ENCODE measurements at places on chromosomes 1 and 21.
A peak's percentile ranks its signal among the peaks of the same experiment; 100 is the strongest.

DNA sequence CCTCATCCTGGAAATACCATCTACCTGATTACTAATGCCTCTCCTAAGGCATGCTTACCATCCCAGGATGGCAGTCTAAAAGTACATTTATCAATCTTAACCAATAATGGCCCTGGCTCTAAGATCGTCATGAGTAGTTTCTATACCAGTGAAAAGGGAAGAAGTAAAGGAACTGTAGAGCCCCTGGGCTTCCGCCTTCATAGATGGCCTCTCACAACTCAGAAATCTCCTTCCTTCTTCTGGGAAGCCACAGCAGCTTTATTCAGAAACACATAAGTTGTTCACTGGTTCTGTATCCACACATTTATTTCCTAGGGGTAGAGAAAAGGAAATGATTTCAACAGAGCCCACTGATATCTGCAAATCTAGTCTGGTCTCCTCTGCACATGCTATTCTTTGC, 41.0 kb upstream of the CD5L start:
- no peak for DNase-seq

GRCh38 chr1:32612189-32612881, 38.0 kb downstream of the ZBTB8OS start:
- DNase-seq = peak; percentile 4

DNA sequence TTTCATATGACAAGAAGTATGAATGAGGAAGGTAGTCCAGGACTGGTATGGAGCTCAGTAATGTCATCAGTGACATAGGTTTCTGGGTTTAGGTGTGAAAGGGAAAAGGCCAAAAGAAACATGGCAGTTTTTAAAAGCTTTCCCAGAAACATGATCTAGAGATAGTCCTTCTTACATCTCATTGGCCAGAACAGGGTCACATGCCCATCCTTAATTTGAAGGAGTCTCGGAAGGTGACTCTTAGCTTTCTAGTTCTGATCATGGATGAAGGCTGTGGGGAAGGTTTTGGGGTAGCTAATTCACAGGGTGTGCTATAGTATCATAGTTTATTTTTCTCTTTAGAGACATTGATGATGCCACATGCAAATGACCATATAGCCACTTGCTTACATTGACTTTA, 55.3 kb downstream of the RPS6KC1 start:
- DNase-seq = no peak

GRCh38 chr1:158984386-158984785, 25.3 kb upstream of the IFI16 start:
- no peak for DNase-seq

GRCh38 chr1:164610538-164611222, 51.7 kb downstream of the PBX1 start:
- no peak for DNase-seq

GRCh38 chr1:156406251-156406650, 37.2 kb downstream of the RHBG start:
- no peak for DNase-seq

DNA sequence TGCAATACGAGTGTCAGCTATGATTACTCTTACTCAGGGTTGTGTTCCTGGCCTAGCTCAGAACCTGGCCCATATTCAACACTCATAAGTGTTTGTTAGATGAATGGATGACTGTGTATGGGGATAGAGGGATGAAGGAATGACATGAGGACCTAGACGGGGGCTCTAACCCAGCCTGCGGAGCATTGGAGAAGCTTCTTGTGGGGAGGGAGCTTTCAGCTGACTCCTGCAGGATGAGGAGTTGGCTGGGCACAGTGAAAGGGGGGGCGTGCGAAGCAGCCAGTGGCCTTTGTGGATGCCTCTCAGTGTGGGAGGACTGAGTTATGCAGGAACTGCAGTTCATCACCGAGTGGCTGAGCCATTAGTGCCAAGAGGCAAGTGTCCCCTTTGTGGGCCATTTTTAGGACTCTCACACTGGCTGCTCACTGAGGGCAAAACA, 1.2 kb upstream of the EXTL1 start:
- DNase-seq = no peak

GRCh38 chr1:165508291-165508690, 35.5 kb upstream of the LRRC52 start:
- DNase-seq = no peak

DNA sequence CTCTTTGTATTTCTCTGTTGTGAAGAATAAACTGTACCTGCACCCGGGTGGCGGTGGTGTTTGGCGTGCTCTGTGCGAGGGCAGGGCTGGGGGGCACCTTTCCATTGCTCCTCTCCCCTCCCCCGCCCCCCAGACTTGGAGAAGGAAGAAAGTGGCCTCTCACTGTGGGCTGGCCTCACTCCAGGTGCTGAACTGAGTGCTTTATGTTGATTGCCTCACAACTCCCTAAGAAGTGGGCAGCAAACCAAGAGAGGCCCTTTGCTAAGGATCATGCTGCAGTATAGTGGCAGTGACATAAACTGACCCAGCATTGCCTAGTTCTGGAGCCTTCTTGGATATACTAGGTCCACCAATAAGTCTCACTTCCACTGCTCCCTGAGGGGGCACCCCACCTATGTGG, 20.2 kb downstream of the A3GALT2 start:
- DNase-seq = peak; percentile 57

DNA sequence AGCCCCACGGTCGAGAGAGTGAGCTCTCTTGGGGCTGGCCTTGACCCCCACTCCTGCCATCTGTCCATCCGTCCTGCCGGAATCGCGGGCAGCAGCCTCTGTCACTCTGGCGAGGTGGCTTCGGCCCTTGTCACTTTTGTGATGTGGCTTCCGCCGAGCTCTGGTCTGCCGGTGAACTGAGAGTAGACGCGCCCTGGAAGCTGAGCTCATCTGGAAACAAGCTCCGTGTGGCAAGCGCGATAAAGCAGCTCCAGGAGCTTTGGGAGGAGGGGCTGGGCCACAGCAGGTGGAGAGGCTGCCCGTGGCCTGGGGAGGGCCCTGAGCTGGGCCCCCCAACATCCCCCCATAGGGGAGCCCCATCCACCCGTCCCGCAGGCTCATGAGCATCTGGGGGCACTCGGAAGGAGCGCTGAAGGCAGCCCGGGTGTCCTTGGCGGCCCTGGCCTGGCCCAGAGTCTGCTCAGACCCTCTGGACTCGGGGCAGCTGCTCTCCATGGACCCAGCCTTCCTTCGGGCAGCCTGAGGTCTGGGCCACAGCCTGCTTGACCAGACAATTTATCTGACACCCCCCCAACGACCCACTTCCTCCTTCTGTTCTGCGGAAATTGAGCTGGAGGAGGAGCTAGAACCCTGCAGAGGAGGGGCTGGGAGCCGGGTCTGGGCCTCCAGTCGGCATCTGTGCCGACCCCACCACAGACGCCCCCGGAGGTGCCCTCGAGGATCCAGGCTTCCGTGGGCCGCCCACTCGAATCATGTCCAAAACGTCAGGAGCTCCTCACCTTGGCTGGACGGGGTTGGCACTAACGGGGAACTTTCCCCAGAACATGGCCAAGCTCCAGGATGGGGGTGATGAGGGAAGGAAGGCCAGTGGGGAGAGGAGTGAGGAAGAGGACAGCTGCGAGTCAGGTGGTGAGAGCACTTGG, 59.1 kb downstream of the SLC19A1 start:
- DNase-seq = no peak

GRCh38 chr1:180777072-180777689, 135.5 kb upstream of the KIAA1614 start:
- DNase-seq = no peak

GRCh38 chr1:77026640-77027039, 159.4 kb downstream of the ST6GALNAC5 start:
- no peak for DNase-seq

GRCh38 chr21:45054227-45054926, 20.0 kb upstream of the ADARB1 start:
- DNase-seq = no peak

DNA sequence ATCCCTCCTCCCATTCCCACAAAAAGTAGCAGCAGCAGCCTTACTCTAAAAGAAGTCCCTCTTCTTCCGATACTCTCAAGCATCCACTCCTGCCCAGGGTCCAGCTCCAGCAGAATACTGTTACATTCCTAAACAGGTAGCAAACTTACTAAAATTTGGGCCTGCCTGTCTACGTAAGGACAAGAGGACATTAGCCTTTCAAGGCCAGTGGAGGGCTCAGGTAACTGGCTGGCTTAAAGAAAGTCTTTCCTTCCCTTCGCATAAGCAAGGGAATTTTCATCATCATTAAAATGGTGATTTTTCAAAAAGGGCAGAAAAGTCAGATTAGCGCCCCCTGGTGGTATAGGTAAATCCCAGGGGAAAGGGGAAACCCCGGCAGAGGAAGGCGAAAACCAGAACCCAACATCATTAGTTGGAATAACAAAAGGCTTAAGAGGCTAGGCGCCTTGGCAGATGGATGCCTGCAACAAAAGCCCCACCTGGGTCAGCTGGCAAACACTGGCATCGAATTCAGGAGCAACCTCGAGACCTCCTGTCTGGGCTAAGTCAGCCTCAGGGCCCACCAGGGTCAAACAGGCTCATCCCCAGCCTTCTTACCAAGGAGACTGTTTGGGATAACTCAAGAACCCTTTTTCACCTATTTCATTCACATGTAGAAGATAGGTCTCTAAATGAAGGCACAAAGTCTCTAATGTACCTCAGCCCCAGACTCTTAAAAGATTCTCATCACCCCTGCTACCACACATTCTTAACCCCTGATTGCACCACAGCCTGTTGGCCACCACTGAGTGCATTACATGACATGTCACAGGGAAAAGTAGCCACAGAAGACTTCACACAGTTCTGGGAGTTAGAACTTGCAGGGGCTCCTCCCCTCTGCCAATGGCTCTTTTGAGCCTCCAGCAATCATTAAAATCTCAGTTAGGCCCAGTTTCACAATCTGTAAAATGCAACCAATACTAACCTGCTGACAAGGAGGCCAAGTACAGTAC, 36.7 kb downstream of the ERI3 start:
- no peak for DNase-seq

GRCh38 chr1:192824511-192824910, 15.7 kb downstream of the RGS2 start:
- DNase-seq = no peak

DNA sequence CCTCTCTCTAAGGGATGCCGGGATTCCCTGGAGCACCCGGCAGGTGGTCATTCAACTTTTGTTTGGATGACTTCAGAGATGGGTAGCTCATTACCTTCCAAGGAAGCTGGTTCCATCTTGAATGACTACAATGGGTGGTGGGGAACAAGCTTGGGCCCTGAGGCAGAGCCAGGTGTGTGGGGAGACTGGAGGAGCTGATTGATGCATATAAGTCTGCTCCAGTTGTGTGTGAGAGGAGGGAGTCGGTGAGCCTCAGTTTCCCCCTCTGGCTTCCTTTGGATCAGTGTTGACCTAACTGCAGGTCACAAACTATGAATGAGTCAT, 133.8 kb upstream of the ZBTB40 start:
- no peak for DNase-seq

DNA sequence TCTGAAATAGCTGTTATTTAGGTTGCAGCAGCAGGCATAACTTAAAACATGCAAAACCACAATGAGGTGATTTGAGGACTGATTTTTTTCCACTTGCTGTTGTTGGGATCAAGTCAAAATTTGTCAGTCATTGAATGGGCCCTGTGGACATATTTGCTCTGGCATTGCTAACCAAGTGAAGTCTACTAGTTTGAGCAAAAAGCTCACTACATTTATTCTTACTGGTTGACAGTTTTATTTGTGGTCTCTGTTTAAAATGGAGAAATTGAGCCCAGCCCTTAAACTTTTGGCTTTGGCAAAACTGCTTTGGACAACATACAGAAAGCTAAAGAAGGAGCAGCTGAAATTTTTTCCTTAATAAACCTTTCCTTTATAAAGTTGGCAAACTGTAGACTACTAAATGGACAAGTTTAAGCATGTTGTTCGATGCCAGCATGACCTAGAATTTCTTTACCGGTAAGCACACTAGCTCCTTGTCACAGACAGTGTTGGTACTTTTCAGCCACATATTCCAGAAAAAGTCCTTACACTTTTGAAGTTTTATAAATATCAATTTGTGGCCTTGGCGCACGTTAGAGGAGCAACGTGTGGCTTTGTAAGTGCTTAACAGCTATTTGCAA, 234.6 kb downstream of the USP25 start:
- DNase-seq = peak; percentile 9

DNA sequence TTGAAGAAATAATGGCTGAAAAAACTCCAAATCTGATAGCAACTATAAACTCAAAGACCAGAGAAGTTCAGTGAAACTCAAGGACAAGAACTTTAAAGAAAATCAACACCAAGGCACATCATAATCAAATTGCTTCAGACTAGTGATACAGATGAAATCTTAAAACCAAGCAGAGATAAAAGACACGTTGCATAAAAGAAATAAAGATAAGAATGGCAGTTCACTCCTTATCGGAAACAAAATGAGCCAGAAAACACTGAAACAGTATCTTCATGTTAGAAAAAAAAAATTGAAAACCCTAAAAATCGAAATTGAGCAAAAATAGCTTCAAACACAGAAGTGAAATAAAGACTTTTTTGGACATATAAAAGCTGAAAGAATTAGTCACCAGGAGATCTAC, 4.6 kb upstream of the RAB4A start:
- no peak for DNase-seq

DNA sequence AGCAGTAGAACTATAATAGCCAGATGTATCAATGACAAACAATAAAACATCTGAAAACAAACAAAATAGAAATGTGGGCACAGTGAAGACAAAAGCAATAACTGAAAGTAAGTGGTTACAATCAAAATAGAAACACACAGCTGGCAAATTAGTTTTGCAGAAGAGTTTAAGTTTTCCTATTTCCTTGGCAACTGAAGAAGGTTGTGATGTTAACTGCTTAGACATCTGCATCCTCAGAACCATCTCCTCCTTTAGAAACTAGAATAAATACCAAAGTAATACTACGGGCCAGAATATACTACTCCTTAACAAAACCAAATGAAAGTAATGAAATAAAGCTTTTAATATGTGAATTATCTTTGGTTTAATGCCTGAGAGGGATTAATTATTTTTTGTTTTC, 605.5 kb downstream of the LTN1 start:
- DNase-seq = no peak

DNA sequence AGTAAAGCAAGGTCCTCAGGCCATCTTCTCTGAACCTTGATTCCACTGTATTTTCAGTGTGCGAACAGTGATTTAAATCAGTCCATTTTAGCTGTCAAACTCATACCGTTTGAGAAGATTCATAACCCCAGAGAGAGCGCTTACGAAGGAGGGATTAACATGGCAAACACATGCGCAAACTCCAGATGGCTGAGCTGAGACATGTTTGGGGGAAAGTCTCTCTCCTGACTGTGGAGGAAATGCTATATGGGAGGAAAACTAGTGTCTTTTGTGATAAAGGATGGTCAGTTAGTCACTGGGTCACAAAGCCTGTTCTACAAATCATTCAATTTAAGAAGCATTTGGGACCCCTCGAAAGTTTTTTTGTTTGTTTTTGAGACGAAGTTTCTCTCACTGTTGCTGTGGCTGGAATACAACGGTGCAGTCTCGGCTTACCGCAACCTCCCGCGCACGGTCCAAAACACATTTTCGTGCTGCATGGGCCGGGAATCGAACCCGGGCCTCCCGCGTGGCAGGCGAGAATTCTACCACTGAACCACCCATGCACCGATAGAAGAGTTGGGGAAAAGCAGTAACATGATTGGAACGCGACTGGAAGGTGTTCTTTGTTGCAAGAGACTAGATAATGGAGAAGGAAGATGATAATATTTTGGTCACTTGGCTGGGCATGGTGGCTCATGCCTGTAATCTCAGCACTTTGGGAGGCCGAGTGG, 58.4 kb upstream of the CXADR start:
- peak; percentile 92 for DNase-seq
